ENCODE measurements at places on chromosomes 3 and 15.
A peak's percentile ranks its signal among the peaks of the same experiment; 100 is the strongest.

DNA sequence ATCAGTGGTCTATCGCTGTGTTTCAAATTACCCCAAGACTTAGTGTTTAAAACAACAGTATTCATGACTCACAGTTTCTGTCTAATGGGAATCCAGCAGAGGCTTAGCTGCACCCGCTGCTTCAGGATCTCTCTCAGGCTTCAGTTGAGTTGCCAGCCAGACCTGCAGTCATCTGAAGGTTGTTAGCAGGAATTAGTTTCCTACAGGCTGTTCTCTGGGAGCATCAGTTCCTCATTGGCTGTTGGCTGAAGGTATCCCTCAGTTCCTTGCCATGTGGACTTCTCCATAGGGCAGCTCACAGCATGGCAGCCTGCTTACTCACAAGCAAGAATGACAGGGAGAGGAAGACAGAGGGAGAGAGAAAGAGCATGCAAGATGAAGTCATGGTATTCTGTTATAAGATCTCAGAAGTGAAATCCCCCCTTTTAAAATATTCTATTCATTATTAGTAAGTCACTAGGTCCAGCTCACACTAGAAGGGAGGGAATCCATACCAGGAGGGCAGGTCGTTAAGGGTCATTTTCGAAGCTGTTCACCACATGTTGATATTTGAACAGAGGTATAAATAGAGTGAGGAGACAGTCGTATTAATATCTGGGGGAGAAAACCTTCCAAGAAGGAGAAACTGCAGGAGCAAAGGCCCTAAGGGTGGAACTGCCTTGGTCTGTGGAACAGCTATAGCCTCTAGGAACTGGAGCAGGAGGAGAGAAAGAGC, 473.9 kb upstream of the PPP2R3A start:
- no peak for DNase-seq

GRCh38 chr3:27325419-27325818, 43.8 kb downstream of the NEK10 start:
- DNase-seq: no peak

- DNase-seq: no peak
Observed at GRCh38 chr3:43317461-43318316, 31.3 kb downstream of the SNRK start.

DNA sequence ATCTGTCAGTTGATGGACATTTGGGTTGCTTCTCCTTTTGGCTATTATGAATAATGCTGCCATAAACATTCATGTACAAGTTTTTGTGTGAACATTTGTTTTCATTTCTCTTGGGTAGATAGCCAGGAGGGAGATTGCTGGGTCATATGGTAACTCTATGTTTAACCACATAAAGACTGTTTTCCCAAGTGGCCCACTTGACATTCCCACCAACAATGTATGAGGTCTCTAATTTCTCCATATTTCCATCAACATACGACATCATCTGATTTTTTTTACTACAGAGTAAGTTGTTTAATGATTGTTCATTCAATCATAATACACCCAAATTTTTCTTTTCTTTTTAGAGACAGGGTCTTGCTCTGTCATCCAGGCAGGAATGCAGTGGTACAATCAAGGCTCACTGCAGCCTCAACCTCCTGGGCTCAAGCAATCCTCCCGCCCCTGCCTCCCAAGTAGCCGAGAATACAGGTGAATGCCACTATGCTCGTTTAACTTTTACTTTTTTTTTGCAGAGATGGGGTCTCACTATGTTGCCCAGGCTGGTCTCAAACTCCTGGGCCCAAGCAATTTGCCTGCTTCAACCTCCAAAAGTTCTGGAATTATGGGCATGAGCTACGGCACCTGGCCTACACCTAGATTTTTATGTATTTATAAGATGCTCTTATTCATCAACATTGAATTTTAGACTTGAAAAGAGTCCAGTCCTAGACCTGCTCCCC, 6.8 kb downstream of the IP6K1 start:
- no peak for DNase-seq

DNA sequence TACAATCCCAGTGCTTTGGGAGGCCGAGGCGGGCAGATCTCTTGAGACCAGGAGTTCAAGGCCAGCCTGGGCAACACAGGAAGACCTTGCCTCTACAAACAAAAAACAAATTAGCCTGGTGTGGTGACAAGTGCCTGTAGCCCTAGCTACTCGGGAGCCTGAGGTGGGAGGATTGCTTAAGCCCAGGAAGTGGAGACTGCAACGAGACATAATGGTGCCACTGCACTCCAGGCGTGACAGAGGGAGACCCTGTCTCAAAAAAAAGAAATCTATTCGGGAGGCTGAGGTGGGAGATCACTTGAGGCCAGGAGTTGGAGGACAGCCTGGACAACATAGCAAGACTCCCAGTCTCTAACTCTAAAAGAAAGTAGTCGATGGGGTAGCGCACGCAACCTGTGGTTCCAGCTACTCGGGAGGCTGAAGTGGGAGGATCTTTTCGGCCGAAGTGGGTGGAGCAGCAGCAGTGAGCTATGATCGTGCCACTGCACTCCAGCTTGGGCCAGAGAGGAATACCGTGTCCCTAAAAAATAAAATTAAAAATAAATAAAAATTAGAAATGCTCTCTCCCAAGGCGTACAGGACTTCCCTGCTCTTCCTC, 775 bp downstream of the C3orf33 start:
- DNase-seq: no peak

DNA sequence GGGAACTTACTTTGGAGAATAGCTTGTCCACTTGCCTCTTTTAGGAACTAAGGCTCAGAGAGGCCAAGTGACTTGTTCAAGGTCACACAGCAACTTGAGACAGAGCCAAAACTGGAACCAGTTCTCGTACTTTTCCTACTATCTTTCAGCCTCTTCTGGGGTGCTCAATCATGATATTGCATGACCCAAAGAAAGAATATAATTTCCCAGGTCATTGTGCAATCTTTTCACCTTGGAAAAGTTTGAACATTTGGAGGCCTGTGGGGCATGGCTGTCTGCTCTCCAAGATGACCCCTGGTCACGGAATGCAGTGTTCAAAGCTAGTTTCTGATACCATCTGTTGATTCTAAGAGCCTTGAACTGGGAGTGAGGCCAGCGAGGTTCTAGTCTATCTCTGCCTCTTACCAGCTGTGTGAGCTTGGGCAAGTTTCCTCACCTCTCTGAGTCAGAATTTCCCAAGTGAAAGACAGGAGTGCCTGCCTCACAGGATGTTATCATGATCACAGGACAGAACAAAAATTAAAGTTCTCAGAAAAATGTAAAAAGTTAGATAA, 89.7 kb downstream of the BDH1 start:
- no peak for DNase-seq

DNA sequence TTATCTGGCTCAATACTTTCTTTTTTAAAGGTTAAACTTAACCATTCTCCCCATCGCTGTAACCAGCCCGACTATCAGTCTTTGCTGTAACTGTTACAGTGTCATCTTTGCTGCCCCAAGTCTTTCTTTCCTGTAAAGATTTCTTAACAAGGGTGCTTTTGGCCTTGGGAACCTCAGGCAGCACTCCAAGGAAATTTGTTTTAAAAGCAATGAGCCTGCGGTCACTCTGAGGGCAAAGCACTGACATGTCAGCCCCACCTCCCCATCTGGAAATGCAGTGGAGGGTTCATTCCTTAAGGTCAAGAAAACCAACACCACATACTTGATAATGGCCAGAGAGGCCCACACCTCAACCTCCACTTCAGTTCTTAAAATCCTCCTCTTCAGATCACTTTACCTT, 3.2 kb downstream of the TRANK1 start:
- DNase-seq: no peak

DNA sequence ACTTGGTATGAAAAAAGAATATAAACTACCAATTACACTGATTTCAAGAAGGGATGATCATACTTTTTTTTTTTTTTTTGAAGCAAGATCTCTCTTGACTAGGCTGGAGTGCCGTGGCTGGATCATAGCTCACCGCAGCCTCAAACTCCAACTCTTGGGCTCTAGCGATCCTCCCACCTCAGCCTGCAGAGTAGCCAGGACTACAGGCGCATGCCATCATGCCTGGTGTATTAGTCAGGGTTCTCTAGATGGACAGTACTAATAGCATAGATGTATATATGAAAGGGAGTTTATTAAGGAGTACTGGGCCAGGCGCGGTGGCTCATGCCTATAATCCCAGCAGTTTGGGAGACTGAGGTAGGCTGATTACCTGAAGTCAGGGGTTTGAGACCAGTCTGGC, 11.5 kb upstream of the SEC11A start:
- no peak for DNase-seq

- no peak for DNase-seq
Observed at GRCh38 chr3:130916507-130917167, 22.8 kb downstream of the ATP2C1 start.

DNA sequence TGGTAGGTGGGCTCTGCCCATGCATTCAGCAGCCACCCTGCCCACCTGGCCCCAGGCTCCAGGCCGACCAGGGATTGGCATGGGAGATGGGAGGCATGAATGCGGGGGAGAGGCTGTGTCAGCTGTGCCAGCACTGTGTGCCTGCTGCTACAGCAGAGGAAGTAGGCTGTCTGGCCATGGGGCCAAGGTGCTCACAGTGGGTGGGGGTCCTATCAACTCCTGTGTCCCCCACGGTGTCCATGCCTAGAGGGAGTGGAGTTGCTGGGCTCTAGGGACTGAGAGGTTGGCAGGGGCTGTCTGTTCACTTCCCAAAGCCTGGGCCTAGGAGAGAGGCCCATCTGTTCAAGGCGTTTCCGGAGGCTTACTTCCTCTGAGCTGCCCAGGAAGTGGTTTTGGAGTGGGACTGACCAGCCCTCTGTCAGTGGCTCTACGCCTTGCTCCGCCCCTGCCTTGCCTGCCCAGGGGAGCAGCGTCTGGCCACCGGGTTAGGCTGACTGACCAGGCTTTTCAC, 5.8 kb downstream of the PRKCD start:
- DNase-seq: no peak

- no peak for DNase-seq
Observed at GRCh38 chr3:30448450-30449289, 157.7 kb upstream of the TGFBR2 start.

GRCh38 chr15:65414841-65415621, 7.7 kb downstream of the IGDCC4 start:
- no peak for DNase-seq

GRCh38 chr15:85100186-85100937, 118.7 kb downstream of the PDE8A start:
- DNase-seq: no peak

GRCh38 chr15:37221671-37222145, 121.4 kb upstream of the MEIS2 start:
- no peak for DNase-seq

- DNase-seq: peak; percentile 32
Observed at GRCh38 chr15:64809649-64810496, 15.6 kb downstream of the PIF1 start.

DNA sequence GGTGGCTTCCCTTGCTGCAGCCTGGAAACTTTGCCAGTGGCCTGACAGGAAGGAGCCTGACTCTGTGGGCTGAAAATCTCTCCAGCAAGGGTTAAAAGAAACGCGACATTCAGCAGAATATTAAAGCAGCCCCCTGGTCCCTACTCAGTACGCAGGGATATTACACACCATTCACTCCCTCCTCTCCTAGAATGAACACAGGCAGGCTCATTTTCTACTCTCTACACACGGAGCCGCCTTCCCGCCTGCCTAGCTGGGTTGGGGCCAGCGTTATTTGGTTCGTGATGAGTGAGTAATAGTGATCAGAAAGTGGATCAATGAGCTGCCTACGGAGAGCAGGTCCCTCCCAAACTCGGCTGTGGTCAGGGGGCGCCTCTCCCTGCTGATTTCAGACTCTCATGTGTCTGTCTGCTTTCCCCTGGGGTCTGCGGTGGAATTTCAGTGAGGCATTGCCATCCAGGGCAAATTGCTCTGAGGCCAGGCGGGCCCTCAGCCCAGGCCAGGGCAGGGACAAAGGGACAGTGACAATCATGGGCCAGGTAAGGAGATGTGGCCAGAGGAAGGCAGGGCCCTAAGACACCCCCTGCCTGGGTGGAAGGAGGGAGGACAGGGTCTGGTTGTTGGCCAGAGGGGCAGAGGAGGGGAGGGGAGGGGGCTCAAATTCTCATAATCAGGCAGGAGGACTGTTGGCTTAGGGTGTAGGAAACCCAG, 2.8 kb downstream of the EPHB1 start:
- no peak for DNase-seq

DNA sequence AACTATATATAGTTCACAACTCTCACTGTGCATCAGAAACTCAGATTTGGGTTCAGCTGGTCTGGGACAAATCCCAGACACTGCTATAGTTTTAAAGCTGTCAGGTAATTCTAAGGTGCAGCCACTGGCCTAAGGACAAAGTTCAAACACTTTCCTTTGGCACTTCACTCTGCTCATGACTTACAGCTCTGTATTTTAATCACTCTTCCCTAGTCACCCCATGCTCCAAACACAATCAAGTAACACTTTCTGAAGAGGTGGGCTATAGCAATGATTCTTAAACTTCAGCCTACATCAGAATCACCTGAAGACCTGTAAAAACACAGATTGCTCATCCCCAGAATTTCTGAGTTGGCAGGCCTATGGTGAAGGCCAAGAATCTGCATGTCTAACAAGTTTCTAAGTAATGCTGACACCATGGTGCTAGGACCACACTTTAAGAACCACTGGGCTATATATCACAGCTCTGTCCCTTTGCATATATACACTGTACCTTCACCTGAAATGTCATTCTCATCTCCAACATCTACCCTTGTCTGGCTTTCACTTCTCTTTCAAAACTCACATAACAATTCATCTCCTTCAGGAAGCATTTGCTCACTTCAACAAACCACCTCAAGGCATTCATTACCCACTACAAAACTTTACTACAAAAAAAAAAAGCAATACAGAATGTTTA, 21.4 kb downstream of the STAG1 start:
- DNase-seq: no peak

DNA sequence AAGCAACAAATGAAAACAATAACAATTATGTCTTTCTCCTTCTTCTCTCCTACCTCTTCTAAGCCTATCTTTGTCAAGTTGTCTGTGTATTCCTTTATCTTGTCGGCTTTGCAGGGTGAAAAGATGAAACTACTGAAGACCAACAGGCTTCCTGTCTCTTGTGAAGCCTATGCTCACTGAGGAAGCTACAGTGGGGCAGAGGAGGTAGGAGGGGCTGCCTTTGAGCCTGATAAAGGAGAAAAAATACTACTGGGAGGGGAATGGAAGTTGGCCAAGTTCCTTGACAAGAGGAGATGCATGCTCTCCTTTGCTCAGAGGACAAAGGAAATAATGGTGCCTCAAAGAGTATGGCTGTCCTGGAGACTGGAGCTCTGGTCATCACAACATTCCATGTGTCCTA, 92.0 kb downstream of the IGSF11 start:
- DNase-seq: no peak

DNA sequence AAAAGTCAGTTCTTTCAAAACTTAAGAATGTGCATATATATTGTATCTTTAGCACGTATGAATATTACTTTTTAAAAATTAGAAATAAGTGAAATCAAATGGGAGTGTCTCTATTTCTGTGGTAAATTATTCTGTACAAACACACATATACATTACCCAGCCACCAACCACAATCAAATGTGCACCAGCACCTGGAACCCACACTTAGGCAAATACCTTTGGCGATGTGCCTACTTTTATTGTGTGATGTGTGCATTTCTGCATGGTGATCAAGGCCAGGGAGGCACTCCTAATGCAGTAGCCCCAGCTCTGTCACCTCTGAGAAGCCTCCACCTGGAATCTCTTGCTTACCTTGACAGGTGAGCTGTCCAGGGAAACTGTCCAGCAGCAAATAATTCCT, 76.9 kb downstream of the PIK3R4 start:
- no peak for DNase-seq

GRCh38 chr3:117510396-117510795, 800.8 kb downstream of the TUSC7 start:
- no peak for DNase-seq

- DNase-seq: no peak
Observed at GRCh38 chr3:55094676-55095075, 166.8 kb upstream of the LRTM1 start.

GRCh38 chr3:115494826-115495225, 128.5 kb upstream of the GAP43 start:
- no peak for DNase-seq

- no peak for DNase-seq
Observed at GRCh38 chr3:146161663-146162002, 649 bp upstream of the PLOD2 start.
